ENCODE measurements at places on chromosomes 2 and 18.
A peak's percentile ranks its signal among the peaks of the same experiment; 100 is the strongest.

GRCh38 chr2:153105829-153106578 is 372.6 kb downstream of the RPRM start:
- no peak for DNase-seq

DNA sequence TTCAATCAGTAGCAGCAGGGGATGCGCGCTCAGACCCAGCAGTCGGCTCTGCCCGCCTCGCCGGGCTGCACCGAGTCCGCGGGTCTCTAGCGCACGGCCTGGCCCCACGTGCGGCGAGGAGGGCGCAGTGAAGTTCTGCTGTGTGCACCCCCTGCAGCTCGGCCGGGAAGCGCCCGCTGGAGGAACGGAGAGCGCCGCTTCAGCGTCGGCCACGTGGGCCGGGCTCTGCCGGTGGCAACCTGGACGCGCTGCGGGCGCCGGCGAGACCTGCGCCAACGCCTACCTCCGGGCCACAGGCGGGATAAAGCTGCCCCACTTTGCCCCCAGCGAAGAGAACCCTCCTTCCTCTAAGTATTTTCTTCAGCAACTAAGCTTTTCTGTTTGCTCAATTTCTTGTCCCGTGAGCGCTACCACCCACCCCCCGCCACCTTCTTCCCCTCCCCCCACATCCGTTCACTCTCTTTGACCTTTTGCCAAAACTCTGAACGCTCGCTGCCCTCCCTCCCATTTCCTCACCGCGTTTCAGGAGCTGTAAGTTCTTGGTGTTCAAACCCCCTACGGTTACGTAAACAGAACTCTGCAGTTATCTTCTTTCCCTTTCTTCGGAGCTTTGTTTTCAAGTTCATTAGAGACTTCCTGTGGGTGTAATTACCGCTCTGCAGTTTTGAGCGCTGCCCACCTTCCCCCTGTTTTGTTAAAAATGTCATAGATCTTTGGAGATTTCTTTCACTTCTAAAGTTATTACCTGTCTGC is 42.6 kb upstream of the EDAR start:
- no peak for DNase-seq

GRCh38 chr2:119523952-119524694 is at the start of gene SCTR:
TSS of gene SCTR (minus strand) at chr2:119524483. CDS start at chr2:119524226, 257 bp downstream.
- no peak for DNase-seq

DNA sequence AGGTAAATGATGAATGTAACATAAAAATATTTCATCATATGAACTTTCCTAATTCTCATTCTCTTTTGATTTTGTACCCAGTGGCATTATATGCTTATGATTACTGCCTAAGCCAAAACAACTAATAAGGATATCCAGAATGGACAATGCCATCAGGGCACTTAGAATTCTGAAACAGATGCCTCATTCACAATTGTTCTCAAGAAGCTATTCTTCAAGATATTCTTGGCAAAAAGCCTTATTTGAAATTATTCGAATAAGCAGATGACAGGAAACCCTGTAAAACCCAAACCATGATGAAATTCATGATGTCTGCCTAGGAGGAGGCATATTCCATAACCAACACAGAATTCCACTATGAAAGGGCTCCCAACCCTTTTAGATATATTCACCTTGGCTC is 353.2 kb upstream of the TRIB2 start:
- DNase-seq: no peak

DNA sequence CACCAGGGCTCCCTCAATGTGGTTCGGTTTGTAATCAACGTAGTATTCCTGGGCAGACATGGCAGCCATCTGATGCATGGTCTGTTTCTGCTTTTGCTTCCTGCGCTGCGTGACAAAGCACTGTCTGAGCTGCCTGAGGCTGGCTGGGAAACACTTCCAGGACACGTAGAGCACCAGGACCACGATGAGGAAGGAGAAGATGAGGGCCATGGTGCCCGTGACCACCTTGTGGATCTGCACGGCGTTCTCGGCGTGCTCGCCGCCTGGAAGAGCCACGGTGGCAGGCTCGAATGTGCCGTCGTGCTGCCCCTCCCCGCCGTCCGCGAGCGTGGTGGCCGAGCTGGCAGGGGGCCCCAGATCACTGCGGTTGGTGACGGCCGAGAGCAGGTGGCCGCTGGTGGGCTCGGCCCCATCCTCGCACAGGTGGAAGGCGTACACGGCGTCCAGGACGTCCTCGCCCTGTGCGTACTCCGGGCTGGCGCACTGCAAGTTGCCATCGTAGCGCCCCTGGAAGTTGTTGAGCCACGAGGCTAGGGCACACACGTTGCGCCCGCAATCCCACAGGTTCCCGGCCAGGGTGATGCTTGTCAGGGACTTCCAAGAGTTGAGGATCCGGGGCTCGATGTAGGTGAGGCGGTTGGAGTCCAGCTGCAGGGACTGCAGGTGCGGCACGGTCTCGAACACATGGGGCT is 2.1 kb downstream of the LRRTM1 start:
- DNase-seq: no peak

GRCh38 chr2:23994567-23994966 is 15.3 kb upstream of the MFSD2B start:
- no peak for DNase-seq

- DNase-seq: no peak
These were observed 121.2 kb upstream of the SLC35G4 start for GRCh38 chr18:11488175-11488574.

- DNase-seq: peak; percentile 13
These were observed 898.3 kb downstream of the CPS1 start for GRCh38 chr2:211454679-211455078.

DNA sequence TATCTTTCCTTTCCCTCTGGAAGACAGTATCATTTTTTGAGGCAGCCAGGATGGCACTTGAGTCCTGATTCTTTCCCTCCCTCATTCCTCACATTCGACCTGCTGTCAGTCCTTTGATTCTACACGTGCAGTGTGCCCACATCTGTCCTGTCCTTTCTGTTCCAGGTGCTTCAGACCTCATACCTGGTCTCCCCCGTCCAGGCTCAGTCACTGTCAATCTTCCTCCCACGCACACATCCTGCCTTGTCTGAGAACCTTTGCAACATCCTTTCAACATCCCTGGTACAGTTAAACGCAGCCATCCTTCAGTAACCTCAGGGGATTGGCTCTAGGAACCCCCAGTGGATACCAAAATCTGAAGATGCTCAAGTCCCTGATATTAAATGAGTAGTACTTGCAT is 10.1 kb downstream of the BCL2 start:
- DNase-seq: no peak

DNA sequence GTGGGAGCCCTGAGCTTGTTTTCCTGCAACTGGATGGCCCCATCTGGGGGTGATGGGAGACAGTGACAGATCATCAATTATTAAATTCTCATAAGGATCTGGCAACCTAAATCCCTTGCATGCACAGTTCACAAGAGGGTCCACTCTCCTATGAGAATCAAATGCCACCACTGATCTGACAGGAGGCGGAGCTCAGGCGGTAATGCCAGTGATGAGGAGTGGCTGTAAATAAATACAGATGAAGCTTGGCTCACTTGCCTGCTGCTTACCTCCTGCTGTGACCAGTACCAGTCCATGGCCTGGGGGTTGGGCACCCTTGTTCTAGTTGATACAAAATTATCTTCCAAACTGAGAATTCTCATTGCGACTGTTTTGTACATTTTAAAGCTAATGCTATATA is 258.6 kb downstream of the CTNNA2 start:
- no peak for DNase-seq

GRCh38 chr2:238582159-238582558 is 155.4 kb downstream of the ASB1 start:
- no peak for DNase-seq

GRCh38 chr18:33440060-33441043 is at the start of gene CCDC178:
TSS of gene CCDC178 (minus strand) at chr18:33440721. CDS start at chr18:33412088, 28,633 bp downstream.
- peak; percentile 49 for DNase-seq

DNA sequence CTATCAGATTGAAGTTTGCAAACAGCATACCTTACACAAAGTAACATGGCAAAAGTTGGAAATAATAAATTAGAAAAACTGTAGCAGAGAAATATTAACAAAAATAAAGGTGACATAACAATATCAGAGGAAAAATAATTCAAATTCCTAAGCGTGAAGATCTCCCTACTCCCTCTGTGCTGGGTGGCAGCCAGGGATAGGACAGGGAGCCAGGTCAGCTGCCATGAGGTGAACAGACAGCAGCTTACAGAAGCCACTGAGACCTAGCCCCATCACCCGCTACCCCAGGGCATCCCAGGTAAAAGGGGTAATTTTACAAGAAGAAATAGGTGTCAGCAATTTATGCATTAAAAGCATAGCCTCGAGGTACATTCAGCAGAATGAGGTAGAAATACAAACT is 423.8 kb upstream of the HS6ST1 start:
- DNase-seq: no peak

- DNase-seq: no peak
These were observed 195.9 kb downstream of the RTP5 start for GRCh38 chr2:242065426-242065825.

GRCh38 chr2:73981081-73982001 is 3.4 kb upstream of the TET3 start:
- DNase-seq: no peak

Data from SHP77 treated with DMSO at 0.1 percent for 48 hours (cell line).